NCI-H2029 treated with DMSO at 0.1 percent for 48 hours (cell line): ENCODE measurements at places on chromosomes 5 and 9.

GRCh38 chr9:30713243-30713642 is 1671.2 kb upstream of the ACO1 start:
- no peak for DNase-seq

- no peak for DNase-seq
Measured at GRCh38 chr9:37374892-37375291, 47.6 kb upstream of the GRHPR start.

GRCh38 chr5:66553368-66553912 is 42.8 kb upstream of the MAST4 start:
- DNase-seq = peak; percentile 49

DNA sequence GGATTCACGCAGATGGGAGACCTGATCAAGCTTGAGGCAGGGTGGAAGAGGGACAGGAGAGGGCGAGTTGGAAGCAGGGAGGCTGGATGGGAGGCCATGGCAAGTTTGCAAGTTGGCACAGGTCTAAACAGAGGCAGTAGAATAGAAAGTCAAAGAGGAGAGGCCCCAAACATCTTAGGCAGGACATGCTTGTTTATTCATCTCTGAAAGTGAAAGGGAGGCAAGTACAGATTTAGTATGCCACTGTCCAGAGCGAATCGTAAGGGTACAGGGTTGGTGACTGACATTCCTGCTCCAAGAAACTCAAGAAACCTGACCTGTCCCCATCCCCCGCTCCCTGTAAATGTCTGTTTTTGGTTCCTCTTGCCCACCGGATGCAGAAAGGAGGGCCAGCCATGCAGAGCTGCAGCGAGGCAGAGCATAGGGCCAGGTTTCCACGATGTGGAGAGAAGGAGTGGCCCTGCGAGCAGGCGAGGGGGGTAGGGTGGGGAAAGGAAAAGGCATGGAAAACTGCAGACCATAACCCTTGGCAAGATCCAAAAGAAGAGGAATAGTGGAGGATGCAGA is 96.2 kb upstream of the BOD1 start:
- no peak for DNase-seq

DNA sequence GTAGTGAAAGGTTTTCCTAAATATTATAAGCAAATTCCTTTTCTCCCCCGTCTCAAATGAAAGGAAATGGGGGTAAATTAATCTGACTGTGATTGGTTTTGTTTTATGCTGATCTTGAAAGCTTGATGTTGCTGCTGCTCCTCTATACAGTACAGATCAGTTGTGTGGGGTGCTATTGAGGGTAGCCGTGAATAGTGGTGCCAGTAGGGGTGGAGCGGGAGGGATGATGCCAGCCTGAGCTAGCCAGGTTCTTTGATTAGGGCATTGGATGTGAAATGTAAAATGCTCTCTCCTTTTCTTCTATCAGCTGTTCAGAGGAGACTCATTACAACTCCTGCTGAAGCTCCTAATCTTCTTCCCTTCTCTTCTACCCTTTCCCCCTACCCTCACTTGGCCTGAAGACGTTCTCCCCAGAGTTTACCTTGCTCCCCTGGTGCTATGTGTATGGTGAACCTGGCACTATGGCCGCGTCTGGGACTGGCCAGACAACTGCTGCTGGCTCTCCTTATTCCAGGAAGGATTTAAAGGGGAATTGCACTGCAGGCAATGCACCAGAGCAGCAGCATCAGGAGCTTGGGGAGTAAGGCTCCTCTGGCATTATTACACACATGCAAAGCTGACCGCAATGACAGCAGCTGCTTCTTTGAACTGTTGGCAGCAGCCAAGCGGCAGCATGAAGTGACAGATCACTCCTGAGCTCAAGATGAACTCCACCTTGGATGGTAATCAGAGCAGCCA is 566 bp downstream of the GPR21 start:
- no peak for DNase-seq

- DNase-seq = peak; percentile 55
Measured at GRCh38 chr5:24535646-24536045, 109.1 kb downstream of the CDH10 start.

- no peak for DNase-seq
Measured at GRCh38 chr5:97764700-97765099, 581.7 kb upstream of the RIOK2 start.

GRCh38 chr5:176410486-176411180 is 5.7 kb downstream of the CLTB start:
- DNase-seq = no peak

GRCh38 chr5:134120386-134121138 is 6.1 kb downstream of the TCF7 start:
- no peak for DNase-seq

- no peak for DNase-seq
Measured at GRCh38 chr5:107799306-107799705, 128.6 kb upstream of the EFNA5 start.

DNA sequence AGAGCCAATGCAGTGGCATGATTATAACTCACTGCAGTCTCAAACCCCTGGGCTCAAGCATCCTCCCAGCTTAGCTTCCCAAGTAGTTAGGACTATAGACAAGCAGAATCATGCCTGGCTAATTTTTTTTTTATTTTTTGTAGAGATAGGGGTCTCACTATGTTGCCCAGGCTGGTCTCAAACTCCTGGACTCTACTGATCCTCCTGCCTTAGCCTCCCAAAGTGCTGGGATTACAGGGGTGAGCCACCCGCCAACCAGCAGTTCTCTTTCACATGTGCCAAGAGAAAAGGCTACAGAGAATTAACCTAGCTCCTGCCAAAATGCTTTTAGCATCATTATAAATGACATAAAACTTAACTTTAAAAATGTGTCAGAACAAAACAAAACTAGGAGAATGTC is 8.1 kb downstream of the AK3 start:
- DNase-seq = no peak

- no peak for DNase-seq
Measured at GRCh38 chr9:70979966-70980365, 141.5 kb downstream of the TRPM3 start.

DNA sequence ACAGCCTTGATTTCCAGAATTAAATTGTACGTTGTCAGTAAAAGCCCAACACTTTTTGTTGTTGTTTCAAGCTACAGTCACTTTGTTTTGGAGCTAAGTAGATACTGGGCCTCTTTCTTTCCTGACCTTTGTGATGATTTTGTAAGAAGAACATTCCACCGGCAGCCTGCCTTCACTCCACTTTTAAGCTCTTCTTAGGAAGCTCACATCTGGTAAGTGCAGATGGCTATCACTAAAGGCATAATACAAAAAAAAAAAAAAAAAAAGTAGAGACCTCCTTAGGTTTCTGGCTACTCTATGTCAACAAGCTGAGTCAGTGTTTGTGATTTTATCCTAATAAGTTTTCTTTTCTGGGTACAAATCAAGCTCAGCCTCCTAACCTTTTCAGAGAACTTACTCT is 1922.1 kb upstream of the WWC1 start:
- no peak for DNase-seq

GRCh38 chr9:120312031-120312430 is 267.9 kb downstream of the CDK5RAP2 start:
- no peak for DNase-seq

DNA sequence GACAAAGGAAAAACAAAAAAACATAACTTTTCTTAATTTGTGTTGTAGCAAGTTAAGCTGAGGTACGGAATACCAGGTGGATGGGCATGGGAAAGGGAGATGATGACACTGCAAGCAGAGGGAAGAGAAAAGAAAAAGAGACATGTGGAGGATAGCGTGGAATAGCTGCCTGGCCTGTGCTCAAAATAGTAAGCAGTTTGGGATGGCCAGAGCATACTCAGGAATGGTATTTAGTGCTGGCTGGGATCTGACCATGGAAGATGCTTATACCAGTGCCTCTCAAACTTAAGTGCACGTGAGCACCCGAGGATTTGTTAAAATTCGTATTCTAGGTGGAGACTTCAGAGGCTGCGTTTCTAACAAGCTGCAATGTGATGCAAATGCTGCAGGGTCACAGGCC is 41.3 kb downstream of the LNPEP start:
- DNase-seq = no peak

DNA sequence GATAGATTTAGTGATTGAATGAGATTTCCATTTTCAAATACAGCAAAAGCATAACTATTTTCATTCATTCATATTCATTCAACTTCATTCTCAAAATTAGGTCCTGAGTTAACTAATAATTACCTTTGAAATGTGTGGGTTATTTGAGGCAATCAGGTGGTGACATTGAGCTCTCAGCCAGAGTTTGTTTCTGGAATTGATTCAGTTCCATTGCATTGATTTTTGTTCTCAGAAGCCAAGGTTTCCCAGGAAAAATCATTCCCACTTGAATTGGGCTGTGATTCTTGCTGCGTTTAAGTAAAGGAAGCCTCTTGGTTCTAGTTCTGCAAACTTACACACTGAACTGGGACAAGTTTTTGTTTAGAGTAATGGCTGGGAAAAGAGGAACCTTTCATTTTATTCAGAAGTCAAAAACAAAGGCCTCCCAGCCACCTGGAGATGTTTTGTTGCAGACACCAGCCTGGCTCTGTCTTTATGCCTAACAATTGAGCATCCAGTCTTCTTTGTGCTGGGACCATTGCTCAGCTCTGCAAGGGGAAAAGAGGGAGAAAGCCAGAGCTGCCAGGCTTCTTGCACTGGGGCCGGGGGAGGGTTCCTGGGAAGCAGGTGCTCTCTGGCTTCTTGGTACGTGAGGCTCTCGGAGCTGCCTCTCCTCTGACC is 198.6 kb downstream of the TRIO start:
- DNase-seq = no peak

DNA sequence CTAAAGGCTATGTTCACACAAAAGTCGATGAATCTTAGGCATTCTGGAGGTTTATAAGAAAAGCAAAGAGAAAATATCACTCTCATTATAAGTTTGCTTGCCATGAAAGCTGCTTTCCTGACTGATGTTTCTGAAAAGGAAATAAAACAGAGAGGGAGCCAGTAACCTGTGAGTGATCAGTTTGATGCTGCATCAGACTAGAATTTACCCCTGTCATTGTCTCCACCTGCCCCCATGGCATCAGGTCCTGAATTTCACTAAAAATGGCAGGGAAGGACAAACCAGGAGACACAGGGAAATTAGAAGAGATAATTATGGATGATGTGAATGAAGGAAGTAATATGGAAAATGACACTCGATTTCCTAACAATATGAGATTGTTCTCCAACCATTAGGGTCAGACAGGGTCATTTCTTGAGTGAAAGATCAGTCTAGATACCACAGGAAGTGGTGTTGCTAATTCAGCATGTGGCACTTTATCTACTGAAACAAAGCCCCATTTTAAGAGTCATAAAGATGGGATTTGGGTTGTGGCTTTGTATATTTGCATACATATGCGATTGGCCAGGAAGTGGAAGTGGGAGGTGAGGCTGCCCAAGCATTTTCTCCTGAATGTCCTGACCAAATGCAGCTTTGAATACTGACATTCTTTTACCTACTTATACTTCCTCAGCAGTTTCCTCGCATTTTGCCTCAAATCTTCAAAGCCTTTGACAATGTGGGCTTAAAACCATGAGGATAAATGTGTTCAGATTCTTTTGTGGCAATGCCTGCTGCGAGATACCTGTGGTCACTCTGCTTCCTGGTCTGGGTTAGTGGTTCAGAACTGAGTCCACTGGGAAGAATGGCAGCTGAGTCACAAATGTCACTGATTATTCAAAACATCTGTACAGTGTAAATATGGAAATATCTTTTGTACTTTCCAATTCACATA is 29.7 kb downstream of the MEGF10 start:
- no peak for DNase-seq

DNA sequence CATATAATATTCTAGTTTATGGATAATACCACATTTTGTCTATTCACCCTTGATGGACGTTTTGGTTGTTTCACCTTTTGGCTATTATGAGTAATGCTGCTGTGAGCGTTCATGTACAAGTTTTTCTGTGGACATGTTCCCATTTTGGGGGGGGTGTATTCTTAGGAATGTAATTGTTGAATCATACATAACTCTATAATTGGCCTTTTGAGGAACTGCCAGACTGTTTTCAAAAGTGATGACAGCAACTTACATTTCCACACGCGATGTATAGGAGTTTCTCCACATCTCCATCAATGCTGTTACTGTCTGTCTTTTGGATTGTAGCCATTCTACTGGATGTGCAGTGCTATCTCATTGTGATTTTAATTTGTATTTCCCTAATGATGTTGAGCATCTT is 69.8 kb downstream of the SLC46A2 start:
- DNase-seq = no peak

DNA sequence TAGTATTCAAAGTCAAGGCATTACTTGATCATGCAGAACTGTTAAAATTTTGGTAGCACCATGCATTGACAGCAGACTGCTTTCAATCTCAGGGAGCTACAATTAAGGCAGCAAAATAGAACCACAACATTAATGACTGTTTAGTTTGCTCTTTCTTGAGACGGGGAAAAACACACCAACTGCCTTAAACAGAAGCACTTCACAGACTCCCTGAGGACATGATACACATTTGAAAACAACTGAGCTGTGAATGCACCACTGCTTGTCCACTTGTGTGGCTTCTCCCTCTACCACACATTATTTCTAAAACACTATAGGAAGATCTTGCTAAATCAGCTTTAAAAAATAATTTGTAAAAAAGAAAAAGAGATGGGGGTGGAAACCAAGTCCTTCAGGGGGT is 79.6 kb upstream of the MAST4 start:
- no peak for DNase-seq

DNA sequence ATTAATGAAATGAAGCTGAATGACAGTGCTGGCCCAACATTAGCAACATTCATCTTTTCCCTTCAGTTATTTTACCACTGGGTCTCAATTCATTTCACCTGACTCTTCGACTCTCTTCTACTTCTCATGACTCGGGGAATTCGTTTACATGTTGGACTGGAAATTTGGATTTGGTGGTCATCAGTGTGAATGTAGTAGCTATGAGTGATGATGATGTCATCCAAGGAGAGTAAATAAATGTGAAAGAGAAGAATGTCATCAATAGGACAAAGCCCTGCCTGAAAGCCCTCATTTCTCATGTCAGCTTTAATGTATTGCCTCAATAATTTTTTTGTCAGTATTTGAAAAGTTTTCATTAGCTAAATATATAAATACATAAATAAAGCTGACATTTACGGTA is 21.9 kb upstream of the CFAP95 start:
- DNase-seq = peak; percentile 34

DNA sequence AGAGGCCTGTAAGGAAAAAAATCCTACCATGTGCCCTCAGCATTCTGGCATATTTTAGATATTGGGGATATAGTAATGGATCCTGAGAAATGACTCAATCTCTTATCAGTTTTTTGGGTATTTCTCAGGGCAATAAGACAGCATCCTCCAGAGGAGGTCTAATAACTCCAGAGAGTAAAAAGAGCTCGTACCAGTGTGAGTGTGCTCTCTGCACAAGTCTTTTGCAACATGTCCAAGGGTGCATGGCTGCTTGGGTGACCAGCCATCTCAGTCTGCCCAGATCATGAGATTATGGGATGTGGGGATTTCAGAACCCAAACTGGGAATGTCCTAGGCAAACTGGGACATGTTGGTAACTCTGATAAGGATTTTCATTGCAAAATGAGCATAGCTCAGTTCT is 15.3 kb downstream of the ASPN start:
- DNase-seq = no peak

- no peak for DNase-seq
Measured at GRCh38 chr5:149172709-149173505, 31.6 kb downstream of the ABLIM3 start.

- DNase-seq = no peak
Measured at GRCh38 chr9:105850852-105851500, 156.6 kb downstream of the TMEM38B start.

GRCh38 chr5:153516504-153517240 is 26.2 kb downstream of the GRIA1 start:
- DNase-seq = no peak

- DNase-seq = no peak
Measured at GRCh38 chr9:37251452-37251851, 131.1 kb downstream of the ZCCHC7 start.

GRCh38 chr5:138990986-138991590 is 116.0 kb upstream of the LRRTM2 start:
- no peak for DNase-seq

GRCh38 chr9:77944556-77945243 is 86.9 kb downstream of the GNAQ start:
- no peak for DNase-seq
